ENCODE measurements at places on chromosomes 1 and 21.

DNA sequence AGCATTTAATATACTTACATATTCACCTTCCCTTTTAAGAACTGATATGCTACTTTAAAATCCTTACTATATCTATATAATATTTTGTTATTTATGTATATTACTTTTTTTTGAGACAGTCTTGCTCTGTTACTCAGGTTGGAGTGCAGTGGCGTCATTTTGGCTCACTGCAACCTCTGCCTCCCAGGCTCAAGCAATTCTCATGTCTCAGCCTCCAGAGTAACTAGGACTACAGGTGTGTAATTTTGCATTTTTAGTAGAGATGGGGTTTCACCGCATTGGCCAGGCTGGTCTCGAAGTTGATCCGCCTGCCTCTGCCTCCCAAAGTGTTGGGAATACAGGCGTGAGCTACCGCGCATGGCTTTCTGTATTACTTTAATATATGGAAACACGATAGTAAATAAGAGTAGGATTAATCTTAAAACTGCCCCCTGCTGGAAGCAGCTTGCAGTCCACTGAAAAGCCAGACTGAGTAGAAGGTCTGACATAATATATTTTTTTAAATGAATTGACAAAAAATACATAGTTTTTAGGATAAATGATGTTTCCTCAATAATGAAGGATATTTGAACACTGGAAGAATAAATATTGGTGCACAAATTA, 24.4 kb downstream of the RCAN3 start:
- no peak for DNase-seq

- DNase-seq, result peak; percentile 75
These were observed 19.7 kb downstream of the MFAP2 start for GRCh38 chr1:16960560-16961296.

GRCh38 chr1:30378991-30379581, 344.3 kb downstream of the MATN1 start:
- no peak for DNase-seq

DNA sequence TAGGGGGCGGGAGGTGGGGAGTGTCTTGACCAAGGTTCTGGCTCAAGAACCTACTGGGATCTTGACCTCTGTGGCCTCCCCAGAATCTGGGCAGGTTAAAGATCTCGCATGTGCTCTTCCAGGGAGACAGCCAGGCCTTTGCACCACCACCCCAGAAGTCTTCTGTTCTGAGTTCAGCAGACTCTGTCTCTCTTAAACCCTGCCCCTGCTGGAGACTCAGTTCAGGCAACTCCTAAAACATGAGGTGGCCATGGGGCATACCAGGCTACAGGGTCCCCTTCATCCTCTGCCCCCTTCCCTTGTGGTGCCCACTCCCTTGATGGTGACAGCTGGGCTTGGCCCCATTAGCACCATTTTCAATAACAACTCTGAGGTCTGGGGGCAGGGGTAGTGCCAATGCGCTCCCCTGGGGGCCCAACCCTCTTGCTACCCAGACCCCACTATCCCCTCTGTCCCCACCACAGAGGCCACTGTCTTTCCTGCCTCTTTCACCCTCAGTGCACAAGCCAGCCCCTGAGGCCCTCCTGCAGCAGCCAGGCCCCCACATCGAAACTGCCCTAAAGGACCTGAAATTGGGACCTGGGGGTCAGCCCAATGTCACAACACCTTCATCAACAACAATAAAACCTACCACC, 132.7 kb upstream of the RUNX3 start:
- no peak for DNase-seq

GRCh38 chr1:209861242-209861641, 33.5 kb downstream of the UTP25 start:
- DNase-seq, result no peak

All from neuronal stem cell (in vitro differentiated cells).